ENCODE measurements at places on chromosomes 11 and 22. TPM values are rescaled to one million over a fixed set of nuclear protein-coding genes. Genes with fewer than 3 reads are reported as not detected.
A peak's percentile ranks its signal among the peaks of the same experiment; 100 is the strongest.

GRCh38 chr11:6391537-6392134, 1.4 kb downstream of the SMPD1 start:
- H3K27ac ChIP-seq, result no peak overlapping the region
- H3K4me1 ChIP-seq, result peaks cover 12% of the 10 kb centered on the region
- no peaks in the 10 kb centered on the region for H3K27me3 ChIP-seq
- DNase-seq, result no peak
- H3K4me3 ChIP-seq, result no peak overlapping the region

OTOG gene
- not detected for total RNA-seq

DNA sequence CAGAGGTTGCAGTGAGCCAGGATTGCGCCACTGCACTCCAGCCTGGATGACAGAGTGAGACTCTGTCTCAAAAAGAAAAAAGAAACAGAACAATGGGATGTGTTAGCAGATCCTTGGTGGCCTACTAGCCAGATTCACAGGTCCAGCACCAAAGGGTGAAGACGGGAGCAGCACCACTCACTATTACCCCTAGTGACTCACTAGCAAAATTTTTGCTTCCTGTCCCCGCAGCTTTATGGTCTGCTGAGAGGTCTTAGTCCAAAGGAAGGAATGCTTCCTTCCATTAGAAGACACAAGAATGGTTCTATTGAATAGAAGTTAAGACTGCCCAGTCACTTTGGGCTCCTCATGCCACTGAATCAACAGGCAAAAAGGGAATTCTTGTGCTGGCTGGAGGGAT, 35.9 kb upstream of the NUP50 start:
- H3K27ac ChIP-seq, result no peak overlapping the region
- no peaks in the 10 kb centered on the region for H3K27me3 ChIP-seq
- no peaks in the 10 kb centered on the region for H3K4me1 ChIP-seq
- no peaks in the 10 kb centered on the region for H3K36me3 ChIP-seq
- no peak for DNase-seq

DNA sequence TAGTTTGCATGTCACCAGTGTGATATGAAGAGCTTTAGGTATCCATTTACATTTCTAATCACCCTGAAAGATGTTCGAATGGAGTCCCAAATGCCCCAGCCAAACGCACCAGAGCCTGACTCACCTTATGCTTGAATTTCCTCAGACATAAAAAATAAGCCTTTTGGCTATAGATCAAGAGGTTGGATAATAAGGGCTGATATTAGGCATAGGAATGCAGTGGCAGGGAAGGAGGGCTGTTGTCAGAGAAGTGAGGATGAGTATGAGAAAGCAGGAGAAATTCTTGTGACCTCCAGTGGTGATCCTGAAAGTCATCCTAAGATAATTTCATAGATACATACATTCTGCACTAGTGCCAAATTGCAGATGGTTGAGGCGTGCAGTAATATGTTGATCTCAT, 264.6 kb downstream of the NELL1 start:
- H3K27me3 ChIP-seq, result no peaks in the 10 kb centered on the region
- no peaks in the 10 kb centered on the region for H3K36me3 ChIP-seq
- no peak overlapping the region for H3K4me3 ChIP-seq
- H3K4me1 ChIP-seq, result no peaks in the 10 kb centered on the region

DNA sequence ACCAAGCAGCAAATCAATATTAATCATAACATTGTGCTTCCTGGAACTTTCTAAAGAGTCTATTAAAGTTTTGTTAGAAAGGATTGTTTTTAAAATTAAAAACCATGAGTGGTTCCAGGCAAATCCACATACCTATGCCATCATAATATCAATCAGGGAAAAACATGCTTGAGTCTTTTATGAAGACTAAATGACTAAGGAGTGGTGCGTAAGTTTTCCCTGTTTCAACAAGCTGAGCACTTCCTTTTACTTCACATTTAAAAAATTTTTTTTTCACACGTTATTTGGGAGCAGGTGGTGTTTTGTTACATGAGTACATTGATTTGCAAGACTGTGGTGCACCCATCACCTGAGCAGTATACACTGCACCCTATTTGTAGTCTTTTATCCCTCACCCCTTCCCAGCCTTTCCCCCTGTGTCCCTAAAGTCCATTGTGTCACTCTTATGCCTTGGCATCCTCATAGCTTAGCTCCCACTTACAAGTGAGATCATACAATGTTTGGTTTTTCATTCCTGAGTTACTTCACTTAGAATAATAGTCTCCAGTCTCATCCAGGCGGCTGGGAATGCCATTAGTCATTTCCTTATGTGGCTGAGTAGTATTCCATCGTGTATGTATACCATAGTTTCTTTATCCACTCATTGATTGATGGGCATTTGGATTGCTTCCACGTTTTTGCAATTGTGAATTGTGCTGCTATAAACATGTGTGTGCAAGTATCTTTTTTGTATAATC, 1190.3 kb upstream of the RAG2 start:
- no peak for DNase-seq
- no peaks in the 10 kb centered on the region for H3K36me3 ChIP-seq
- H3K4me1 ChIP-seq, result no peaks in the 10 kb centered on the region
- no peak overlapping the region for H3K27ac ChIP-seq

DNA sequence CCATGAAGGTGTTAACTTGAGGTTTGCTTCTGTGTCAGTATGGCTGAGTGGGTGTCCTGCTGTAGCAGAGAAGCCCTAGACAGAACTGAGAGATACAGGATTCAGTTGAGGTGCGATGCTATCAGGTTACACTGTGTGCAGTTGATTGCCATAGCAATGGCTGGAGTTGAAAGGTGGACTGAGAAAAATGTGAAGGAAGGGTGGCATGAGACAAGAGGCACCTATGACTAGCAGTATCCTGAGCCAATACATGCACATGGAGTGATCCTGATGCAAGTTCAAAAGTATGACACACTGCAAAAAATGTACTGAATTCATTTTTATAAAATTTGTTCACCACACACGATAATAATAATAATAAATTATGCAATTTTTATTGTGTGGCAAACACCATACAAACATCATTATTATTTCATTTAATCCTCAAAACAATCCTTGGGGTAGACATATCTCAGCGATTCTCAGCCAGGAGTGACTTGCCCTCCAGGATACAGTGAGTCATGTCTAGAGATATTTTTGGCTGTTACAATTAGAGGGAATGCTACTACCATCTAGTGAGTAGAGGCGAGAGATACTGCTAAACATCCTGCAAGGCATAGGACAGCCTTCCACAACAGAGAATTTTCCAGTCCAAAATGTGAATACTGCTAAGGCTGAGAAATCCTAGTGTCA, 3.9 kb upstream of the PIWIL4 start:
- no peak overlapping the region for H3K27ac ChIP-seq
- H3K36me3 ChIP-seq, result no peaks in the 10 kb centered on the region
- no peaks in the 10 kb centered on the region for H3K27me3 ChIP-seq
- H3K4me1 ChIP-seq, result peaks cover under 1% of the 10 kb centered on the region

MPZL3 gene
- total RNA-seq, result 15.3 TPM

GRCh38 chr11:65401073-65401802, 14.8 kb downstream of the FRMD8 start:
- H3K27ac ChIP-seq, result no peak overlapping the region
- H3K36me3 ChIP-seq, result peaks cover 29% of the 10 kb centered on the region
- no peaks in the 10 kb centered on the region for H3K4me1 ChIP-seq
- DNase-seq, result no peak
- H3K4me3 ChIP-seq, result no peak overlapping the region
- no peaks in the 10 kb centered on the region for H3K27me3 ChIP-seq

TSSC4 gene
- 37.5 TPM for total RNA-seq

- no peaks in the 10 kb centered on the region for H3K27me3 ChIP-seq
- no peak overlapping the region for H3K4me3 ChIP-seq
- DNase-seq, result no peak
- peaks cover 18% of the 10 kb centered on the region for H3K4me1 ChIP-seq
Measured at GRCh38 chr11:76762356-76762752, 20.8 kb upstream of the TSKU start.

DNA sequence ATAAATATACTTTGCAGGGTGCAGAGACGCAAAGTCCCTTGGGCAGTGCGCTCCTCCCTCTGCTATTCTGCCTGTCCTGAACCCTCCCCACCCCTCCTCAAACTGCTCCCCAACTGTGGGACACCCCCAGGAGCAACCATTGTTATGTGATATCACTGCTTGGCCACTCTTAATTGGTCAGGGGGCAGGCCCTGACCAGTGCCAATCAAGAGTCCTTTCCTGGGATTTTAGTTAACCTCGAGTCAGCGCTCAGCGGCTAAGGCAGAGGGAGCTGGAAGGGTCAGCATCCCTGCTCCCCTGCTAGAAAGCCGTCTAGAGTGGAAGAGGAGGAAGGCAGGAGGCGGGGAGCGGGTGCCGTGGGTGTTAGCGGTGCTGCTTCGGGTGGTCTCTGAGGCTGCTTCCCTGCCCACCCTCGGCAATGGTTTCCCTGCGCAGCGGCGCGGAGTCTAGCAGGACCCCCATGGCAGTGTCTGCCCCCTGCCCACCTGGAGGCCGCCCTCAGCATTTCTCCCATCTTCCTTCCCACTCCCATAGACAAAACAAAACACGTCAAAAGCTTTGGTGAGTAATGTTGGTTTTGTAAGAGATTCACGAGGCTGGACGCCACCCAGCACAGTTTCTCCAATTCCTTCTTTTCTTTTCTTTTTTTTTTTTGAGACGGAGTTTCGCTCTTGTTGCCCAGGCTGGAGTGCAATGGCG, 38.4 kb upstream of the A4GALT start:
- H3K4me3 ChIP-seq, result no peak overlapping the region
- no peak overlapping the region for H3K27ac ChIP-seq
- H3K27me3 ChIP-seq, result no peaks in the 10 kb centered on the region
- no peaks in the 10 kb centered on the region for H3K36me3 ChIP-seq

DNA sequence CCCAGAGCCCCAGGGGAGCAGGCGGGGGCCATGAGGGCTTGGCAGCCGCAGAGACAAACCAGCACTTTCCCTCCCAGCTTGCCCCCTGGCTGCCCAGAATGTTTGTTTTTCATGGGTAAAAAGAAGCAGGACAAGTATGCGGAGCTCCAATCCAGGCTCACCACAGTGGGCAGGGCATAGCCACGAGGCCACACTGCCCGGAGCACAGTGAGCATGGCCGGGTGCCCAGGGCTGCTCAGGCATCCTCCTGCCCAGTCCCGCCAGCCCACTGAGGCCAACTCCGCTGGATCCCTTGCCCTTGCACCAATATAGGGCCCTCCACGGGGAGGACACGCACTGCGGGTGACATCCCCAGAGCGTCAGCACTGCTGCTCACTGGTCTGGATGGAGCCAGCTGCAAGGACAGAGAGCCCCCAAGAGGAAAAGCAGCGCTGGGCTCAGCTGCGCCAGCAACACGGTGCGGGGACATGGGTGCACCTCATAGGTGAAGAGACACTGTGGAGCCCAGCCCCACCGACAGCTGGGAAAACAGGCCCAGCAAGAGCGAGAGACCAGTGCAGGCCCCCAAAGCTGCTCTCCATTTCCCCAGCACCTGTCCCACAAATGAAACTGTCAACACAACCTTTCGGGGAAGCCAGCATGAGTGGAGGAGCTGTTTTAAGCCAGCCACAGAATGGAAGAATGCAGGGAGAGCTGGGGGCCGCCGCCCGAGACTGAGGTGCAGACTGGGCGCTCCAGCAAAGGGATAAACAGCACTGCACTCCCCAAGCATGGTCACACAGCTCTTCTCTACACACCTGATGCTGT, 24.8 kb downstream of the ARVCF start:
- no peaks in the 10 kb centered on the region for H3K36me3 ChIP-seq
- DNase-seq, result peak; percentile 95
- peaks cover 79% of the 10 kb centered on the region for H3K4me1 ChIP-seq
- H3K27me3 ChIP-seq, result no peaks in the 10 kb centered on the region
- peak overlapping the region; percentile 86 for H3K27ac ChIP-seq
- H3K4me3 ChIP-seq, result no peak overlapping the region

DNA sequence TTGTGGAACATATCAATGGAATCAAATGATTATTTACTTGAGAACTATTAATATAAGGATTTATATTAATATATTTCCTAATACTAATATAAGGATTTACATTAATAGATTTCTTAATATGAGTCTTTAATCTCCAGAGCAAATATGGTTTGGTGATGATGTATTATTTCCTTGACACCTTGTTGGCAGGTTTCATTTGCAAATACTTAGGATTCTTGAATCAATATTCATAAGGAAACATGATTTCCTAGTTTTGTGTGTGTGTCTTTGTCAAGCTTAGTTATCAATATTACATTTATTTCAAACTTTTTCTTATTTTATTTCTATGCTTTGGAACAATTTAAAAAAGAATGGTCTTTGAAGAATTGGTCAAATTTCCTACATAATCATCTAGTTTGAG, 138.5 kb downstream of the RAB38 start:
- H3K36me3 ChIP-seq, result no peaks in the 10 kb centered on the region
- no peak overlapping the region for H3K4me3 ChIP-seq
- no peaks in the 10 kb centered on the region for H3K27me3 ChIP-seq
- DNase-seq, result no peak

DNA sequence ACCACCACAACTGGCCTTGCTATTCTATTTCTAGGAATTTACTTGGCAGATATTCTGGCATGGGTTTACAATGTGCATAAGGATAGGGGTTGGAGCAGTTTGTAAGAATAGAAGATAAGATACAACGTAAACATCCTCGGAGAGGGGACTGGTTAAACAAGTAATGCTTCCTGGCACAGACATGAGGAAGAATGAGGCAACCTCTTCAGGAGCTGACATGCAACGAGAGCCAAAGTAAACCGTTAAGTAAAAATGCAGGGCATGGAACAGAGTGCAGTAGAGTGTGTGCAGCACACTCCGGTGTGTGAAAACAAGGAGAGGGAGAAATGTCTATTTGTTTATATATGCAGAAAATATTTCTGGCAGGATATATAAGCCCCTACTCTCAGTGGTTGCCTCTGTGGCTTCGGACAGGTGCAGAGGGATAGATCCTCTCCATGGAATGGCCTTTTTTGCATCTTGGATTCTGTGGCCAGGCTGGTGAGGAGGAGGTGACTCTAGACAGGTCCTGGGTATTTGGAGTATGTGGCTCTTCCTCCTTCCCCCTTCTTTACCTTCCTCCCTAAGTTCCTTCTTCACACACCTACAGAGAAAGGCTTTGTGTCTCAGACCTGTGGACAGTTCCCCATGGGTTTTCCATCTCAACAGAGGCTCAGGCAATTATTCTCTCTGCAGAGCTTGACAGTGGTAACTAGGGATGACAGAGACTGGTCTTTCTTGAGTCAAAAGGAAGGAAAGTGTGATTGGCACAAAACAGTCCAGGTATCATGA, 2.5 kb downstream of the RAB36 start:
- H3K27me3 ChIP-seq, result no peaks in the 10 kb centered on the region
- peaks cover 51% of the 10 kb centered on the region for H3K4me1 ChIP-seq
- peak overlapping the region; percentile 80 for H3K27ac ChIP-seq
- DNase-seq, result peak; percentile 63
- no peaks in the 10 kb centered on the region for H3K36me3 ChIP-seq
- no peak overlapping the region for H3K4me3 ChIP-seq

Data from thyroid gland (tissue), 4 donors.